ENCODE measurements at places on chromosomes 7 and 10.
A peak's percentile ranks its signal among the peaks of the same experiment; 100 is the strongest.

DNA sequence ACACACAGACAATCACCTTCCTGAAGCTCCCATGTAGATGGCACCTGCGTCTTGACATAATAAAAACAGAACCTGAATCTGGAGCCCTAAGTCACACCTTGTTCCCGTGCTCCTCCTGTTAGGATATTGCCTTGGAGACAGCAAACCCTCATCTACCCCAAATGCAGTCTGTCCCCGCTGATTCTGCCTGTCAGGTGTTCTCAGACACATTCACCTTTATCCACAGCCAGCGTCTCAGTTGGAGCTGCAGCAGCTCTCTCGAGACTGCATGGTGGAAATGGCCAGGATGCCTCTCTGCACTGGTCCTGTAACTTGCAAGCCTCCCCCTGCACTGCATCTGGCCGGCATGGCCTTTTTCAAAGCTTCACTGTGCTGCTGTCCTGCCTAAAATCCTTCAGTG, 218.0 kb upstream of the ZNF32 start:
- DNase-seq, result no peak

DNA sequence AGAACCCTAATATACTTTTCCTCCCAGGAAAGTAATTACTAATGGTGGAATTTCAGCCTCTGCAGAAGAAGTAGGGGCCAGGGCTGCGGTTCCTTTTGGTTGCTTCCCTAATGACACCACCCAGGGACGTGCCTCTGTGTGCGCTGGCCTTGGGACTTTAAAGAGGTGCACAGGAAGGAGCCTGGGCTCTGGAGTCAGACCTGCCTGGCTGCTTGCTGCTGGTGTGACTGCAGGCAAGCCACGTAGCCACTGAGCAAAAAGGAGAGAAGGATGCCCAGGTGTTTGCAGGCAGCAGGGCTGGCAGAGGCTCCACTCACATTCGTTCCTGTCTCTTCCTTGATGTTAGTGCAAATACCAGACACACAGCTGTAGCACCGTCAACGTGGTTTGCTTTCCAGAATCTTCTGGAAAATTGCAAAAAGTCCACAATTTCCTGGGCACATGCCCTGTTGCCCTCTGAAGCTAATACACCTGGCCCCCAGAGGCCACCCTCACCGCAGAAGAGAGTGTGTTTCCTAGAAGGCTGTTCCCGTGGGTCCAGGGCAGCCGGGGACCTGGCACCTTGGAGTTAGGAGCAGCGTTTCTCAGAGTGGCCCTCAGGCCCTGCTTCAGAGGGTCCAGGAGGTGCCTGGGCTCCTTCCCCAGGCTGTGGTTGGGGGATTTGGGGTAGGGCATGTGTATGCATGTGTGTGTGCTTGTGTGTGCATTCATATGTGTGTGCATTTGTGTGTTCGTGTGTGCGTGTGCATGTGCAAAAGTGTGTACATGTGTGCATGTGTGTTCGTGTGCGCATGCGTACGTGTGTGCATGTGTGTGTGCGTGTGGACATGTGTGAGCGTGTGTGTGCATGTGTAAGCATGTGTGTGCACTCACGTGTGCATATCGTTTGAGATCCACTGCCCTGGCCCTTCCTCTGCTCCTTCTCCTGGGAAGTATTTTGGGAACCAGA, 12.8 kb upstream of the PRKAG2 start:
- DNase-seq, result no peak

GRCh38 chr7:124101173-124101768, 68.4 kb upstream of the TMEM229A start:
- DNase-seq, result peak; percentile 14

- peak; percentile 74 for DNase-seq
Measured at GRCh38 chr10:34996843-34997242, 93.3 kb downstream of the CUL2 start.

- no peak for DNase-seq
Measured at GRCh38 chr7:85522070-85522469, 335.2 kb upstream of the SEMA3D start.

GRCh38 chr7:142114207-142114606, 2.7 kb downstream of the MGAM2 start:
- DNase-seq, result no peak

DNA sequence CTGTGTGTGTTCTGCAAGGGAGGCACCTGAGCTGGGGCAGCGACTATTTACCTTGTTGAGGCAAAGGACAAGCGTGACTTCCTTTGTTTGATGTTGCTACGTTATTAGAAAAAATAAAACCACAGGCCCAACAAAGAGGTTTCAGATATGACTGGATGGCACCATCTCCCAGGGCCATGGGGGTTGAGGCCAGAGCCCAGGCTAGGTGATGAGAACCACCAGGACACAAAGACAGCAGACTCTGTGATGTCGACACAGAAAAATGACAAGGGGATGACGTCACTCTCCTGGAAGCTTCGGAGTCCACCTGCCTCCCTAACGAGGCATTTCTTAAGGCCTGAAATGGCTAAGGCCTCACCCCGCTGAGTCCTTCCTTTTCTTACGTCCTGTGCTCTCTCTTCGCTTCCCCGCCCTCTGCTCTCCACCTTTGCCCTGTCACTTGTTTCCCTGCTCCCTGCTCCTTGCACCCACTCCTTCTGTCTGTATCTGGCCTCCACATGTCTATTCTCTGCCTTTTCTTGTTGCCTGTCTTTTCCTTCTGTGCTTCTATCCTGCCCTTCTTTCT, 83.0 kb upstream of the ADRB1 start:
- DNase-seq, result no peak

- no peak for DNase-seq
Measured at GRCh38 chr10:122113945-122114747, 125.2 kb downstream of the TACC2 start.

DNA sequence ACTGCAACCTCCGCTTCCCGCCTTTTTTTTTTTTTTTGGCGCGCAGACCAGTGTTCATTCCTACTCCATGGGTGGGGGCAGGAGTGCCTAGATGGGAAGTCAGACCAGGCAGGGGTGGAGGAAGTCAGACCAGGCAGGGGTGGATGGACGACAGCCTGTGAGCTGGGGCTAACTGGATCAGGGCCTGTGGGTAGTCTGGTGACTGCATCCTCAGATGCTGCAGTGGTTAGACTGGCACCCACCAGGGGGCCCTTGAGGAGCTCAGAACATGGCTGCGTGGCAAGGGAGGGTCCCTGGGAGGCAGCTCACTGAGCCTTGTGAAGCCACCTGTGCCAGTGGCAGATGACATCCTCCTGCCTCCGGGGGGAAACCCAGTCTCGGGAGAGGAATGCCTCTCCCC, 35.1 kb downstream of the RCC1L start:
- no peak for DNase-seq

DNA sequence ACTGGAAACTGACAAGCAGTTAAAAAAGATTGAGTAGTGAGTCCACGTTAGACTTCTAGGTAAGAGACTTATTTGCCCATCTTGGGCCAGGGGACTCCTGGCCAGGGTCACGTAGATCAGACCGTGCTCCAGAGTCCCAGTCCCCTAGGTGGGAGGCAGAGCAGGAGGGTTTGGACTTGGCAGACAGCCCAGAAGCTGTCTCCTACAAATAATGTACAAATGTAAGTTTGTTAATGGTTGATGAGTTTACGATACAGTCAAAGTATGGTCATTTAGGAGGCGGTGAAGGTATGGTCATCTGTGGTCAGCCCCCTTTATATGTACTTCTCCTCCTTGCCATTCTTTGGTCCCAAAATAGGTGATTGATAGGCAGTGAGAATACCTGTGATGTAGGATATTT, 28.2 kb downstream of the INPP5F start:
- DNase-seq, result no peak

DNA sequence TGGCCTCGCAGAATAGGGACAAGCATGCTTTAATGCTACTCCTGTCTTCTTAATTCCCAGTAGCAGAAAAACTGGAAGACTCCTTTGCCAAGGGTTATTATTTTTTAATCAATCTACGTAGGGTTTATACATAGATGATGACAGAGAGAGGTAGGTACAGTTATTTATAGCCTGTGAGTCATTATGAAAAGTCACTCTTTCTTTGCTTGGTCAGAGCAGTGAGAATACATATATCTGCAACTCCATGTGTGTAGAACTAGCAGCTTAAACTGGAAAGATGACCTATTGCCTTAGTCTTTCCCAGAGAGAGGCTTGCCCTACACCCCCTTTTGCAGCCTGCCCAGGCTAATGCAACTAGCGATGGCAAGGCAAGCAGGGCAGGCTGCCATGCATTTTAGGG, 1050.6 kb downstream of the NRG3 start:
- DNase-seq, result no peak

GRCh38 chr7:3065724-3066143, 22.1 kb upstream of the CARD11 start:
- DNase-seq, result peak; percentile 36

DNA sequence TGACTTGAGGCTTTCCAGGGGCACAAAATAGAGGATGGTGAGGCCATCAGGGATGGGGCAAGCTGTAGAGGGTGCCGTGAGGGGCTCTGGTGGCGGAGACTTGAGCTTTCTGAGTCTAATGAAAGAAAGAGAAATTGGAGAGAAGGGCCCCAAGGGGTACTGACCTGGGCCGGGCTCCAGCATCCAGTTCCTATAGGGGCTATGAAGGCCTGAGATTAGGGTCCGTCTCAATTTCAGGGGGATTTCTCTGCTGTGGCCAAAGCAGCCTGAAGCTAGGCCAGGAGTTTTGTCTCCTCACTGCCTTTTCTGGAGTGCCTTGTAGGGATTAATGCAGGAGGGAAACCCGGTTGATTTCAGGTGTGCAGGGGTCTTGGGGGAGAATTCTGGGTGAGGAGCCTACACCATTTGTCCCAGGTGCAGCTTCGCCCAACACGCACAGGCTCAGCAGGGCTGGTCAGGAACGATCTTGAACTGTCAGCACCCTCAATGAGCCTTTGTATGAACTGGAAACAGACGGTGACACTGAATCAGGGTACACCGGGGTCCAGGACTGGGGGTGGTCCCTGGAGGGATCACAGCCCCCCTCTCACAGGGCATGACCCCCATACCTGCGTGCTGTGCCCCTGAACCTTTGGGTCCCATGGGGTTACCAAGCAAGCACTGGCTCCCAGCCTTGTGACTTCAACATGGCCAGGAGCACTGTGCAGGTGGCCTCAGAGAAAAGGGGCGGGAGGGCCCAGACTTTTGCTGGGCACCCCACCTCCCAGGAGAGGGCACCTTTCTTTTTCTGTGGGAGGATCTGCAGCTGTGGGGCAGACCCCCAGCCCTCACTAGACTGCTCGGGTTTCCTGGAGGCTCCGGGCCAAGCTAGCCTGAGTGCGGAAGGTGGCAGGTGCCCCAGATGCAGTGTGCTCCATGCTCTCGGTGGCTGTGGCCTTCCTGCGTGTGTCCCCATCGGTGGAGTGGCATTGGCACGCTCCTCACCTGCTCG, 122.9 kb upstream of the RET start:
- DNase-seq, result no peak

DNA sequence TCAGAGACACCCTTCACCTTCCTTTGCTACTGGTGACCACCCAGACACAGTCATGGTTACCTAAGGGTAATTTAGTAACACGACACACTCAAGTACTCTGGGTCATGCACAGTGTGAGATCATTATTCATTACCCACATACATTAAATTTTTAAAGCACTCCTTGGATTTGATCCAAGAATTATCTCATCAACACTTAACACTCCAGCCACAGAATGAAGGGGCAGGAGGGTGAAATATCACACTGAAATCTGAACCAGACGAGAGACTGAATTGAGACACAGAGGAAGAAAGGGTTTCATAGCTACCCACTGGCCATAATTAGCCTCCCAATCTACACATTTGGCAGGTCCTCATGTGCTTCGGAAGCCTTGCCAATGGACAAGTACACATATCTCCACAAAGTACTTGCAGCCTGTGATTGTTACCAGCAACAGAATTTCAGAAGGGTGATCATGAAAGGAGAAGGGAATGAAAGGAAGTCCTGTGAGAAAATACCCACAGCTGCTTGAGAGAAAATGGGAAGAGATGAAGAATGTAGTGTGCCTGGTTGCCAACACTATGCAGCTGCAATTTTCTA, 189.3 kb downstream of the POLR1F start:
- peak; percentile 77 for DNase-seq

DNA sequence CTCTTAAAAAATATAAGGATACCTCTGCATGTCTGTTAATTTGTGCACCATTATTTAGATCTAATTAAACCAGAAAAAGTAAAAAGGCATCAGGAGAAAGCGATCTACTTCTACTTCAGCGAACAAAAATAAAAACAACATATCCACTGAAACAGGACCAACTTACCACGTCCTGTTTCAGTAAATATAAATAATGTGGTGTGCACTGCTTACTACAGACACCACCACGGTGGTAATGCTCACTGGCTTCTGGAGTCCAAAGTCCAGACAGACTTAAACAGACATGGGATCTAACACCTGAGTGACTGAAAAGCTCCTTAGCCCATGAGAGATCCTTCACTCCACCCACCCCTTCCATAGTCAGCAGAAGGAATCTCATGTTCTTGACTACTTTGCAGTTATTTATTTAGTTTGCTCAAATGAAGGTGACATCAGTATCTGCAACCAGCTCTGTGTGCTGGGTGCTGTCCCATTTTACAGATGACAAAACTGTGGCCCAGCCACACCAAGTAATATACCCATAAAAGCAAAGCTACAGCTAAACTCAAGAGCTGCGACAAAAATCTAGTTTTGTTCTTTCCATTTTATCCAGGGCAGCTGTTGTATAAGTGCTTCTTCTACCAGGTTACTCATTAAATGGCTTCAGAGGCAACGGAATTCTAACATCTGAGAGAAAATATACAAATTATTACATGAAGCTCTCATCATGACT, 62.1 kb upstream of the NCAPG2 start:
- DNase-seq, result no peak

GRCh38 chr10:45425621-45426563, 51.9 kb downstream of the ALOX5 start:
- DNase-seq, result peak; percentile 12

DNA sequence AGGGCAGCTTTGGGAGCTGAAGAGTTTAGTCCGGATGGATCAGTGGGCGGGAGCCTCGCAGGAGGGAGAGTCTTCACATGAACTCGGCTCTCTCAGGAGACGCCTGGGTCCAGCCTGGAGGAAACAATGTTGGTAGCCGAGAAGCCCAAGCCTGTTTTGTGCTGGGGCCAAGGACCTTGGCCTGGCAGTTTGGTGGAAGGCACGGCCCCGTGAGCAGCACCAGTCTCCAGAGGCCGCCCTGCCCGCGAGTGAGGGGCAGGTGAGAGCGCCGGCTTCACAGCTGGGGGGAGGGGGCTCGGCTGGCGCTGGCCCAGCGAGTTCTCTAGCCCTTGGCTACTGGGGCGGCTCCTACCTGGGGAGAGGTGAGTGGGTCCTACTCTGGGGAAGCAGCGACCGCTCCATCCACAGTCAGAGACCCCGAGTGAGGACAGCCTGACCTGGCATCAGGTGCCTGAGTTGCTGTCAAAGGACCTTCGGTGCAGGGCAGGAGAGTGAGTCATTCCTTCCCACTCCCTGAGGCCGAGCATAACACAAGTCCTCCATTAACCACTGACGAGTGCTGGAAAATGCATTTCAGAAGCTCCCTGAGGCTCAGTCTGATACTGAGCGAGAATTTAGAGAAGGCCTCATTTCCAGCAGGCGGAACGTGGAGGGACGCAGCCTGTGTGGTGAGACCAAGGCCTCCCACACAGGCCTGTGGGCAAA, 89.3 kb upstream of the DIP2C start:
- peak; percentile 52 for DNase-seq

DNA sequence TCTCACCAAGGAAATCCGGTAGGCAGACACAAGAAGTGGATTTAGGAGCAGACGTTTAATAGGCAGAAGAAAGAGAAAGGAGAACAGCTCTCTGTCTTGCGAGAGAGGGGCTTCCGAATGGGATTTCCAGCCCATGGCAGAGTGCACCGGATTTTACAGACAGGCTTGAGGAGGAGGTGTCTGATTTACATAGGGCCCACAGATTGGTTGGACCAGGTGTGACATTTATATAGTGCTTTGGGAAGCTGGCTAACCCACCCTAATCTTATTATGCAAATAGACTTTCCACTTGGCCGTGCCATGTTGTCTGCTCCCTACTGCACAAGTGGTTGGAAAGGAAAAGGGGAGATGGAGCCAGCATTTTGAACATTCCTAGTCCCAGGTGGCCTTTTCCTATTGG, 57.8 kb downstream of the ANKMY2 start:
- DNase-seq, result no peak
